Erythroblast (primary cell): ENCODE measurements at places on chromosomes 1 and 21.

DNA sequence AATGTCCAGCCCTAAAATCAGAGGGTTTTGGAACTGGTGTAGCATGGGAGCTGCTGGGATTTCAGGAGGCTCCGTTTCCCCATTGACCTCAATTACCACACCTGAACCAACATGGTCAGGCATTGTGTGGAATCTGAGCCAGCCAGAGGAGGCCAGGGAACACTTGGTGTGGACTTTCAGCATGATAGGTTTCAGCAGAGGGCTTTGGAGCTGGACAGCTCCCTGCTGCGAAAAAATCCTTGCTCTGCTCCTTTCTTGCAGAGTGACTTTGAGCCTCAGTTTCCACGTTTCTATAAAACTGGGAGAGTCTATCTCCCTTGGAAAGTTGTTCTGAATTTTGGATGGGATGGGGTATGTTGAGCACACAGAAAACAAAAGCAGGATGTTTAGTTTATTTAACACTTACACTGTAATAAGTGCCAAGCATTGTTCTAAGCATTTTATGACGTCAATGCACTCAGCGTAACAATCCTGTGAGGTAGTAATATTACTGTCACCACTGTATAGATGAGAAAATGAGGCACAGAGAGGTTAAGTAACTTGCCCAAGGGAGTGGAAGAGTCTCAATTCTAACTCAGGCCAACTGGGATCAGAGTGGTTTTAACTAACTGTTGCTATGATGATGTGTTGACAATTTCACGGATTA lies 168.0 kb downstream of the GRIK3 start:
- no peak for DNase-seq

GRCh38 chr1:205168291-205168690 lies 43.2 kb downstream of the DSTYK start:
- no peak for DNase-seq

- peak; percentile 15 for DNase-seq
Measured at GRCh38 chr1:25780318-25781129, 19.5 kb upstream of the SELENON start.

DNA sequence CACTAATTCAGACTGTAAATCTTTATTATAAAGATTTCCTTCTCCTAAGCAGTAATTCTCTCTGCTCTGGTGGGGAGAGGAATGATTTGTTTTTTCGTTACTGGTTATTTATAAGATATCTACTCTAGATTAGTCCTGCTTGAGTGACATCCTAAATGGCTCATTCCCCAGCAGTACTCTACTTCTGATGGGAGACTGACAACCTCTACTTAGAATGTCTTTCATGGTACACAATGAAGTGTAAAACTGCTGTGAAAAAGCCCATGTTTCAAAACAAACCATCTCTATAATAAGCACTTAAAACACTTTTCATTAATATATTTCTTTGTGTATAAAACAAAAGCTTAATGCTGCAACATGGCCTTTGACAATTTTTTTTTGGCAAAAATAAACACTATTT lies 33.9 kb upstream of the ESRRG start:
- DNase-seq, result no peak

GRCh38 chr1:151733126-151733525 lies 11.8 kb downstream of the RIIAD1 start:
- DNase-seq, result no peak

- no peak for DNase-seq
Measured at GRCh38 chr1:36349241-36349671, 25.8 kb upstream of the EVA1B start.

GRCh38 chr1:196510451-196510850 lies 97.8 kb downstream of the KCNT2 start:
- no peak for DNase-seq

- no peak for DNase-seq
Measured at GRCh38 chr1:48200166-48200900, 22.2 kb upstream of the SLC5A9 start.

DNA sequence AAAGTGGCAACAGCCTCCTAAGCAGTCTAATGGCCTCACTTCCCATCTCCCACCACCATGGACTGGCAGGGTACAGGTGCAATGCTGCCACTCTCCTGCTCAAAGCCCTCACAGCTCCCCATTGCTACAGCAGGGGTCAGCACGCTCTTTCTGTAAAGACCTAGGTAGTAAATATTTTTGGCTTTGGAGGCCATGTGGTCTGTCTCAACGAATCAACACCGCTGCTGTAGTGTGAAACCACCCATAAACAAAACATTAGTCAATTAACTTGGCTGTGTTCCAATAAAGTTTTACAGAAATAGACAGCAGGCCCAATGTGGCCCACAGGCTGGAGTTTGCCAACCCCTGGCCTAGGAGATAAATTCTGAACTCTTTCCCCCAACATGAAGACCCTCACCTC lies 44.6 kb upstream of the TMEM125 start:
- DNase-seq, result peak; percentile 13

- DNase-seq, result peak; percentile 14
Measured at GRCh38 chr1:233025157-233025556, 74.7 kb downstream of the NTPCR start.

GRCh38 chr1:147567594-147568381 lies 26.5 kb downstream of the BCL9 start:
- DNase-seq, result no peak

GRCh38 chr1:161044908-161045735 lies 655 bp downstream of the USF1 start:
- peak; percentile 85 for DNase-seq

GRCh38 chr1:215113776-215114153 lies 31.2 kb downstream of the KCNK2 start:
- DNase-seq, result no peak

GRCh38 chr1:181413836-181414235 lies 69.5 kb upstream of the CACNA1E start:
- DNase-seq, result no peak

GRCh38 chr1:158998037-158998780 lies 11.5 kb upstream of the IFI16 start:
- DNase-seq, result no peak

DNA sequence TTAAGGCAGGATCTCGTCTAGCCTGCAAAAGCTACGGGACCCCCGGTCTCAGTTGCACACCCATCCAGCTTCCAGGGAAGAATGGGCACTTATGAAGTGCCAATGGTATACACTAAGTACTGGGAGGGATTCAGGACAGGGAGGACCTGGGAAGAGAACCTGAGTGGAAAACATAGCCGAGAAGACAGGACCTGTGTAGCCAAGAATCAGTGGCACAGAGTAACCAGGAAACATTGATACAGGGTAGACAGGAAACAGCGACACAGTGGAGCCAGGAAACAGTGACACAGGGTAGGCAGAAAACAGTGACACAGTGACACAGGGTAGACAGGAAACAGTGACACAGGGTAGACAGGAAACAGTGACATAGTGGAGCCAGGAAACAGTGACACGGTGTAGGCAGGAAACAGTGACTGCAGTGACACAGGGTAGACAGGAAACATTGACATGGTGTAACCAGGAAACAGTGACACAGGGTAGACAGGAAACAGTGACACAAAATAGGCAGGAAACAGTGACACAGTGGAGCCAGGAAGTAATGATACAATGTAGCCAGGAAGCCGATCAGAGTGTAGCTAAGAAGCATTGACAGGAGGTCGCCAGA lies 138.0 kb upstream of the ARHGEF16 start:
- no peak for DNase-seq

- peak; percentile 84 for DNase-seq
Measured at GRCh38 chr1:39196244-39197215, 8.0 kb upstream of the MACF1 start.

- DNase-seq, result peak; percentile 64
Measured at GRCh38 chr1:228141226-228142044, 1.4 kb downstream of the GUK1 start.

DNA sequence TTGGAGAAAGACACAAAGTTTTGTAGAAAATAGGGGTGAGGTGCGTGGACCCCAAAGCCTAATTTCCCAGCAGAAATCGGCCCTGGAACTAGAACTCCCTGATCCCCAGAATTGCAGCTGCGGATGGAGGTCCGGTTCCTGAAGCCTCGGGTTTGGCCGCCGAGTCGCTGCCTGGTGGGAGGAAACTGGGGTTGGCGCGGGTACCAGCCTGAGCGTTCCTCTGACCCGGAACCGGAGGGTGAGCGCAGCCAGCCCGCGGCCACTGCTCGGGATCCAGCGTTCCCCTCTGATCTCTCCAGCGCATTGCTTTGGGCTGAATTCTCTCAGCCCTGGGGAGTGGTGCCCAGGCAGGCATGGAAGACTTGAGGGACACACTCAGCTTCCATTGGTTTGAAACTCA lies 1.6 kb downstream of the ST6GALNAC5 start:
- DNase-seq, result no peak

GRCh38 chr1:164891615-164892014 lies 332.6 kb downstream of the PBX1 start:
- no peak for DNase-seq

DNA sequence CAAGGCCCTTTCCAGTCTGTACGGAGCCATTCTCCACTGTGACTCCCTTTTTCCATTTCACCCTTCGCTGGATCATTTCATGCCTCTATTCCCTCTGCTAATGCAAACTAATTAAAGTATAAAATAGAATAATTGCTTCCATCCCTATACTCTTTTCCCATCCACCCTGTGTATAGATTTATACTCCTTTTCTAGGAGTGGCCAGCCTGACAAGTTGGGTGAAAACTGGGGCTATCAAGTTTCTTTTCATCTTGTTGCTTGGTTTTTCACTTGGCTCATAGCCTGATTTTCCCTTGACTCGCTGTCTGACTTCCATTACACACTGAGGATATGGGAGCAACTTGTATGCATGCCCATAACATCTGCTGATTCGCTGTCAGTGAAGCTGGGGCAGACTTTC lies 107.0 kb downstream of the PLXNA2 start:
- no peak for DNase-seq

DNA sequence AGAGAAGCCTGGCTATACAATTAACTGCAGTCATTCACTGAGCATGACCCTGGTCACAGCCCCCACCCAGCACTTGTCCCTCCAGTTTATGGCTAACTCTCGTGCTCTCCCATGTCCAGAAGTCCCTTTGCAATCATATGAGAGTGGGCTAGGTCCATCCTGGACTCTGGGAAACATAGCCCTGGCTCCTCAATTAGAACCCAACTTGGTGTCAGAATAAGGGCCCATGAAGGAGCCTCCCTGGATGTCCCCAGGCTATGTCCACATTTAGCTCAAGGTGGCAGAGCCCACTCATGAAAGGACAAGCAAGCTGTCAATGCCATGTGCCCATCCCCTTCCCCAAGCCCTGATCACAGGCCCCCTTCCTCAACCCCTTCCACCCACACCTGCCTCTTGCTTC lies 27.4 kb upstream of the HPDL start:
- no peak for DNase-seq

DNA sequence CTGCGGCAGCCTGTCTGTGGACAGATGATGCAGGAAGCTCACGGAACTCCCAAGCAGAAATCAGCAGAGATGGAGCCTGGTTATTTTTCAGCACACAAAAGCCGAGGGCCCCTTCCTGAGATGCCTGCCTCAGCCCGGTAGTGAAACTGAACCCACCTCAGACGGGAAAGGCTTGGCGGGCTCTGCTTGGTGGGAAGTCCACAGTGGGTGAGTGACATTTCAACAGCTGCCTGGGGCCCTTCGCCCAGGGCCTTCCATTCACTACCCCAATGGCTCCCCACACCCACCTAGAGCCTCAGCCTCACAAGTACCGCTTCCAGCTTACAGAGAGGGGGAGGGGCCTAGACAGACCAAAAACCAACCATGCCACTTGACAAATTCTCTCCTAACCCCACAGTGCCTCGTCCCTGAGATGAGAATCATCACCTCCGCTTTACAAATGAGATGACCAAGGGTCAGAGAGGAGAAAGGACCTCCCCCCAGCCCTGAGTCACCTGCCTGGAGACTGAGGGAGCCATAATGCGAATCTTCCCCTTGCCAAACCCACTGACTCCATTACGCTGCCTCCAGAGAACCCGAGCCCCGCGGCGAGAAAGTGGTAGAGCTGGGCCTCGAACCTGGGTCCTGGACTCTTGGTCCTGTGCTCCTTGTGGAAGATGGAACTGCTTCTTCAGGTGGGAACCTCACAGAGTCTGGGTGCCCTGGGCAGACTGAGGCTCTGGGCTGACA lies 3.4 kb upstream of the ECE1 start:
- no peak for DNase-seq

GRCh38 chr21:36111238-36111637 lies 23.6 kb upstream of the CBR3 start:
- DNase-seq, result no peak

GRCh38 chr1:197559244-197559643 lies 216.0 kb downstream of the DENND1B start:
- no peak for DNase-seq

DNA sequence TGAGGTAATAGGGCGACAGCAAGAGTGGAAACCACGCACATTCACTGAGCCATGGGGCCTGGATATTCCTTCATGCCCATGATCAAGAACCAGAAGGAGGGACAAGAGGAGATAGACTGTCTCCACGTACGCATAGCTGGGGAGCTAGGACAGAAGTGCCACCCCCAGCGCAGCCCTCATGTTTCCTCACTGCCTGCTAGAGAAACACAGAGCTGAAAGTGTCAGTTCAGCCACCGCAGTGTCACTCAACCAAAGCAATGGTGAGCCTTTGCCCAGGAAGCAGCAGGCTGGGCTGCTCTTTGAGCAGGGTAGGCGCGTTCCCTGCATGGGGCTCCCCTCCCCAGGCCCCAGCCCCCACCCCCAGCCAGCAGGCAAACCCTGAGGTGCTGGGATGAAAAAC lies 68.5 kb downstream of the STUM start:
- DNase-seq, result no peak

- DNase-seq, result no peak
Measured at GRCh38 chr1:203166192-203166940, 9.3 kb downstream of the MYBPH start.

- no peak for DNase-seq
Measured at GRCh38 chr1:240500647-240501046, 111.3 kb downstream of the GREM2 start.

DNA sequence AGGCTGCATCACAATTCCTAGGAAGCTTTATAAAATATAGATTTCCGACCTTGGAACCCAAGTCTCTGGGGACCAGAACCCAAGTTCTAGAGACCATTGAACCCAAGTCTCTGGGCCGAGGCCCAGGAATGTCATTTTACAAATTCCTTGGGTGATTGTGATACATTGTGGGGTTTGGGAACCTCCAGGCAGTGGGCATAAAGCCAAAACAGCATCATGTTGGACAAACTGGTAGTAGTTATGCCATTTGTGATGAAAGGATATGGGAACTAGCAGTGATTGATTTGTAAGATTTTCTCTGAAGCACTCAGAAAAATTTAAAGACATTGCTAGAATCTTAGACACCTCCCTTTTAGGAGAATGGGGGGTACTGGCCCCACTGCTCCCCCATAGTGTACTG lies 160.2 kb downstream of the HIVEP3 start:
- DNase-seq, result no peak
